Panc1 (cell line): ENCODE measurements at places on chromosomes 11 and 22. TPM values are rescaled to one million over a fixed set of nuclear protein-coding genes. Genes with fewer than 3 reads are reported as not detected.

Gene RAB36
- total RNA-seq = 4.1 TPM

Gene ANO9
- total RNA-seq = 61.4 TPM

Gene CELF1
- 160 TPM for total RNA-seq

Gene MS4A2
- total RNA-seq = not detected

Gene VEGFB
- 101 TPM for total RNA-seq

Gene CDC45
- 26.1 TPM for total RNA-seq

Gene OR4C11
- total RNA-seq = not detected

Gene IL10RA
- 0.41 TPM for total RNA-seq

Gene MS4A18
- not detected for total RNA-seq

Gene THYN1
- 33.6 TPM for total RNA-seq

Gene OR8H3
- total RNA-seq = not detected

Gene PKP3
- total RNA-seq = 36.8 TPM

Gene MB
- total RNA-seq = 17.3 TPM

Gene NXPE4
- not detected for total RNA-seq

Gene ST3GAL4
- 56.6 TPM for total RNA-seq

Gene CCDC89
- 1.7 TPM for total RNA-seq

Gene INSC
- total RNA-seq = 0.08 TPM

Gene LUZP2
- total RNA-seq = 0.18 TPM

Gene APOL4
- total RNA-seq = not detected

Gene LDLRAD3
- total RNA-seq = 28.1 TPM

Gene HSPB2
- total RNA-seq = not detected

Gene MRGPRX2
- not detected for total RNA-seq

Gene GRAMD1B
- total RNA-seq = 0.46 TPM

Gene OLFML1
- not detected for total RNA-seq

Gene LGALS12
- total RNA-seq = not detected

Gene TMPRSS13
- not detected for total RNA-seq

Gene ISX
- total RNA-seq = not detected

Gene JHY
- 10.1 TPM for total RNA-seq

Gene TCF20
- total RNA-seq = 79.8 TPM

Gene AIFM3
- 2.7 TPM for total RNA-seq

Gene GPHA2
- not detected for total RNA-seq
